WTC11 (cell line): ENCODE measurements at places on chromosomes 2 and 18.

- no peak for DNase-seq
Observed at GRCh38 chr2:151260573-151261230, 961 bp downstream of the RBM43 start.

DNA sequence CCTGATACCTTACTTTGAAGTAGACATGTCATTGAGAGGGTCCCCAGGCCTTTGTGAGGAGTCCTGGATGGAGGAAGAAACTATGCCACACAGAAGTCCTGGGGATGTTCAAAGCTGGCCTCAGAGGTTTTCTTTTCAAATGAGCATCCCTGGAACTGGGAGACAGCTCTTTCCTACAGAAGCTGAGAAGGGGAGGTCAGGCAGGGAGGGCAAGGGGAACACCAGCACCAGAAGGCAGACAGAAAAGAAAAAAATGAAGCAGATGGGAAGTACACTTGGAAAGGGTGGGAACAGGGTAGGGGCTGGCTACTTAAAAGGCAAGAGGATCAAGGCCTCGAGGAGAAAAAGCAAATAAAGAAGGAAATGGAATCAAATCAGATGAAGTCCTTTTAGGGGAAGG, 120.0 kb downstream of the FMNL2 start:
- no peak for DNase-seq

DNA sequence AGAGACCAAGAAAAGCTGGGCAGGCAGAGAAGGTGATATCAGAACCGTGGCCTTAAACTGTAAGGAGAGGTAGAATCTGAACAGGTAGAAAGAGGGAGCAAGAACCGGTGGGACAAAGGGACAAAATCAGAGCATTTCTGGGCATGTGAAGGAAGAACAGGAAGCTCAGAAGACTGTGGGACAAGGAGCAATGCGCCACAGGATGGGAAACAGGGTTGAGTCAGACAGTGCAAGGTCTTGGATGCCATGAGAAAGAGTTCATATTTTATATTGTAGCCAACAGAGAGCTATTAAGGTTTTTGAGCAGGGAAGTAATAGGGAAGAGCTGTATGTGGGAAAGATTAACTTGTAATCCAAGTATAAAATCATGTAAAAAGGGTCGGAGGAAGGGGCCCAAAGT, 106.4 kb upstream of the UGP2 start:
- no peak for DNase-seq

- DNase-seq = no peak
Observed at GRCh38 chr2:28206762-28207161, 185.9 kb upstream of the FOSL2 start.

- no peak for DNase-seq
Observed at GRCh38 chr18:2895391-2895790, 48.6 kb downstream of the EMILIN2 start.

GRCh38 chr2:224039080-224039769, at the start of gene SERPINE2:
Gene SERPINE2 (minus strand): TSS chr2:224039286. CDS start chr2:224001900, 37,386 bp downstream.
- DNase-seq = peak; percentile 68

GRCh38 chr2:27991146-27991545, 100.6 kb downstream of the BABAM2 start:
- DNase-seq = no peak

- no peak for DNase-seq
Observed at GRCh38 chr2:15758848-15759247, 167.2 kb downstream of the DDX1 start.

DNA sequence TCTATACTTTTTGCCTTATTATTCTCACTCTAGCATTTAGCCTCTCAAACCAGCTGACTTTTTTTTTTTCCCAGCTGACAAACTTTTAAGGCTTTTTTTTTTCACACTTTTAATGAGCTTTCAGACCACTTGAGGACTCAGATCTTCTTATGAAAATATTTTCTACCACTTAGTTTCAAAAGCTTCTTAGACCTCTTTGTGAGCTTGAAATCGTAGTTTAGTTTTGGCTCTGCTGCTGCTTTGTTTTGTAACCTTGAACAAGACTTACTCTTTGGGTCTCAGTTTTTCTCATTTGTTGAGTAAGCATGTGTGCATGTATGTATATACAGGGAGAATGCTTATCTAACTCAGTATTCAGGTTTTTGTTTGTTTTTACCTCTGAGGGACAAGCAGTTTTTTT, 3.5 kb downstream of the NBEAL1 start:
- DNase-seq = no peak

GRCh38 chr18:5058768-5059695, 138.0 kb downstream of the AKAIN1 start:
- DNase-seq = no peak

DNA sequence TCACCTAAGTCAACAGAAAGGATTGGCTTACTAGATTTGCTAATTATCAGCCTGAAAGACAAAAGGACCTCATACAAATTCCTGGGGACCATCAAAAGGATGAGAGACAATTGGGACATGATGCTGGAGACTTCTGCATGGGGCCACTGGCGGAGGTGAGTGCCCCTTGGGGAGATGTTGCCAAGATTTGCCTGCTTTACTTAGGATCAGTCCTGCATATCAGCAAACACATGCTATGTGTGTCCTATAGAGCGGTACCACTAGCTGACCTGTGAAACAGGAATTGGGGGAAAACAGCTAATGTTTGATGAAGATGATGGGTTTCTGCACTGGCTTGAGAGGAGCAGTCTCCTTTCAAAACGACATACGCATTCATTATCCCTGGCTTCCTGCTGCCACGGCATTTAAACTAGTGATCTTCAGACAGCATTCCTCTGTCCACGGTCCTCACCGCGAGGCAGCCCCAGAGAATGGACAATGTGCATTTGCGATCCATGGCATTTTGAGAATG, 104.2 kb downstream of the TGIF1 start:
- peak; percentile 55 for DNase-seq

DNA sequence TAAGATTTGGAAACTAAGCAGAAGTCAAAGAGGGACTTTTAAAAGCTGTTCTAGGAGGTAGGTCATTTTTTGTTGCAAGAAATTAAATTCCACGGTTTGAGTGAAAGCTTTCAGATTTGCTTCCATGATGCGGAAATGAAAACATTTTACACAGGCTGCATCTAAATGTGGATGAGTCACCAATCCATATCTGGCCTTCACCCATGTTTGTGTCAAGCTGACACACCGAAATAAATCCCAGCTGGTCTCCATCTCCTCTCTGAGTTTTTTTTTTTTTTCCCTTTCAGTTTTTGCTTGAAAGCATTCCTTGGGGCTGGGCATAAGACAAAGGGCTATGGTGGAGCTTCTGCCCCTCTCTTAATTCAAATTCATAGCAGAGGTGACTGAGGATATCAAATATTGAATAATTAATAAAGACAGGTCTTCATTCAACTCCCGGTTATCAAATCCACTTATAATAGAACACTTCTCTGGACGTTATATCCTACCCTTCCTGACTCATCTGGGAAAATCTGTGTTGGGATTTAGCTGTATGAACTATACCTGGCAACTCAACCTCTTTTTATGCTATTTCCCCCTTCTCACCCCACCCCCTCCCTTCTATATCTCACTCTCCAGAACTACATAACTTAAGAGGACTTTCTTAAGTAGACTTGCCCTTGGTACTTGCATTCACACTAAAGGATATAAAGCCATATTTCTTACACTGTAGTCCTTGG, 558.3 kb upstream of the GCFC2 start:
- no peak for DNase-seq

DNA sequence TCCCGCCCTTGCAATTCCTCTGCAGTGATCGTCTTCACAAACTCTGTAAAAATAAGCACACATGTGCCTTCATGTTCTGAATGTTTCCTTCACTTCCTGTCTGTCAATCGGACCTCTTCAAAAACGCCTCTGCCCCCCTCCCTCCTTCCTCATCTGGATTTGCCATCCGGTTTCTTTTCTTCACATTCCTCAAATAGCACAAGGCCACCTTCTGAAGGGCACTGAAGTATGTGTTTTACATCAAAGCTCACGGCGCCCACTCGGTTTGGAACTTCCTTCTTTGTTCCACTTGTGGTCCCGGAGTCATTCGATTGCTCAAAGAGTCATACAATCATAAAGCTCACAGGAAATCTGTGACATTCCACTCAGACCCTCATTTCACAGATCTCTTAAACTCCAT, 758.1 kb upstream of the SALL3 start:
- no peak for DNase-seq

- DNase-seq = no peak
Observed at GRCh38 chr2:25490217-25490616, 148.5 kb upstream of the DNMT3A start.

DNA sequence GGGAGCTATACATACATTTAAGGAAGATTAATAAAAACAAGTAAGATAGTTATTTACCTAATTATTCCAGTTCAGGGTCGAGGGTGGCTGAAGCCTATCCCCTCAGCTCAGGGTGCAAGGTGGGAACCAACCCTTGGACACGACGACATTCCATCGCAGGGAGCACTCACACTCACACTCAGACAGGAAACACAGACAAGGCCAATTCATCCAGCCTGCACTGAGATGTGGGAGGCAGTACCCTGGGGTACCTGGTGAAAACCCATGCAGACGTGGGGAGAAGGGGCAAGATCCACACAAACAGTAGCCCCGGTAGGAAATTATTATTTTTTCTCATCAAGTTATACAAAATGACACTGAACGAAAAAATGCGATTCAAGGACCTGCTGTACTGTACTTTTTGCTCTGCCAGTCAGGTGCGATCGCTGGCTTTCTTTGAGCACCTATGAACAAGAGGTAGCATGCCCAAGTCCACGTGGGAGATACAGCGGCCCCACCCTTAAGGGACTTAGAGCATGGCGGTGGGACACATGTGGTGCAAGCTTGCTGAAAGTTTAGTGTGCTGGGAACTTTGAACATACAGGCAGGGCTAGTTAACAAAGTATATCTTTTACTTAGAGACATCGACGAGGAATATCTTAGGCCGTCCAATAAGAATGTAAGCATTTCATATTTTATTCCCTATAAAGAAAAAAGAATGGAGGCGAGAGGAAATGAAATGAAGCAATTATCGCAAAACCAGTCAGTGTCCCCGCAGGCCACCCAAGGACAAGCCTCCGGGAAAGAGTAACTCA, 624 bp downstream of the METTL8 start:
- DNase-seq = peak; percentile 25

GRCh38 chr18:36809590-36810381, 19.0 kb downstream of the TPGS2 start:
- DNase-seq = peak; percentile 17

DNA sequence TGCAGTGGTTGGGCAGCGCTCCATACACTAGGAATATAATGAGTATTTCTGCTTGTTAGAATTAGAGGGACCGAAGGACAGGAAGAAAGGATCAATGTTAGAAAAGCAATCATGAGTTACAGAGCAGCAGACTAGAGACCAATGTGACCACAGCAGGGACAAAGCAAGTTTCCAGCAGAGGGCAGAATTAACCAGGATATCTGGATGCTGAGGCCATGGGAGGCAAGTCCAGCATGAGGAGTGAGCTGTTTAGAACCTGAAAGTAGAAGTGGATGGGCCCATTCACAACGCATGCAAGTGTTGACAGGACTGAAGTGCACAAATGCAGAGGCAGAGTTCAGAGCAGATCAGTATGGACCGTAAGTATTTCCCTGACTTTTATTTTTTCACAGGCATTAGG, 910.4 kb upstream of the GYPC start:
- peak; percentile 29 for DNase-seq

GRCh38 chr2:102070058-102070642, 72.4 kb upstream of the IL1R1 start:
- no peak for DNase-seq

GRCh38 chr2:3266925-3267867, 110.4 kb downstream of the EIPR1 start:
- DNase-seq = no peak

DNA sequence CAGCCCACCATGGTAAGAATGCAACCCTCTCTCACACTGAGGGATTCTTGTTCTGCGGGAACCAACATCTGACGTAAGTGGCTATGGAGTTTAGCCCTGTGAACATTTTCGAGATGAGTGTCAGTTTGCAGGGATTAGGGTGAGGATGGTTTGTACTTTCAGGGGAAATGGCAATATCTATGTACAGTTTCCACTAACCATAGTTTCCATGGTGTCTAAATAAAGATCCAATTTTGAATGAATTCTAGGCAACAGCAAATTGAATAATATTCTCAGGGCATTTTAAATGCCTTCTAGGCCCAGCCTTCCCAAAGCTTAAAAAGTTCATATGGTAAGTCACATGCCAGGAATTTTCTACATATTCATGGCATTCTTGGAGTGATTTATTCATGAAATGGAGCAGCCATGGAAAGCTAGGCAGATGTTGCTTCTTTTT, 105.4 kb upstream of the MMADHC start:
- DNase-seq = no peak

DNA sequence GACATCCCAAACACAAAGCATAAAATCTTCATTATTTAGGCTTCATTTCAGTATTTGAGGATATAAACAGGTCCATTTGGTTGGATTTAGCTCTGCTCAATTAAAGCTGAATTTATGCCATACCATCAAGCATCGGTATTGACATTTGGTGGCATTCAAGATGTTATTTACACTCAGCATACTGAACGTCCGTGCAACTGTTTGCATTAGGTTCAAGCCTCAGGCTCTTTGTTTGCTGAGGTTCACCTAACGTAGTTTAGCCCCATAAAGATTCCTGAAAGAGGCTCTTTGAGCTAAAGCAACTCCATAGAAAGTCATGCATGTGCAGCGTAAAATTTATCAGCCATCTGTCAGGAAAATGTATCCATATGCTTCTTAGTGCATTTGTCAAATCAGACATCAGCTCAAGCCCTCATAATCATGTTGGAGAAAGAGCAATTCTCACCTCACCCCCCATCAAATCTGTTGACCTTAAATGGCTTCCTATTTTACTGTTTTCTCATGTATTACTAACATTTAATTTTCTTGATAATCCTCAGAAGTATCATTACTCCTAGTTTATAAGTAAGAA, 366.9 kb downstream of the EPHA4 start:
- DNase-seq = no peak

DNA sequence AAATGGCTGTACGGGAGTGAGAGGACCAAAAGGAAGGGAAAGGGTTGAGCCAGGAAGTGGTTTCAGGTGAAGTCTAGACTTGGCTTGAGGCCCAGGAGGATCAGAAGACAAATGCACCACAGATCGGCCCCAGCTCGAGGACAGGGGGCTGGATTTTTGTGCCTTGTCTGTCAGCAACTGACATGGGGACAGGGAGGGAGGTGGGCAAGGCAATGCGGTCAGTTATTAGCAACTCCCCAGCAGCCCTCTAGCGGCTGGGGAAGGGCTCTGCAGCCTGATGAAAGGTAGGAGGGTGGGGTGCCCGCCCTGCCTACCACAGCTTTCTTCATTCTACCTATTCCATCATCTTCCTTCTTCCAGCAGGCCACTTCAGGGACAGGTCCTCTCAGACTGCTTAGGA, 50.0 kb downstream of the CPO start:
- DNase-seq = peak; percentile 52
